H4 (cell line): ENCODE measurements at places on chromosomes 5 and 9.

DNA sequence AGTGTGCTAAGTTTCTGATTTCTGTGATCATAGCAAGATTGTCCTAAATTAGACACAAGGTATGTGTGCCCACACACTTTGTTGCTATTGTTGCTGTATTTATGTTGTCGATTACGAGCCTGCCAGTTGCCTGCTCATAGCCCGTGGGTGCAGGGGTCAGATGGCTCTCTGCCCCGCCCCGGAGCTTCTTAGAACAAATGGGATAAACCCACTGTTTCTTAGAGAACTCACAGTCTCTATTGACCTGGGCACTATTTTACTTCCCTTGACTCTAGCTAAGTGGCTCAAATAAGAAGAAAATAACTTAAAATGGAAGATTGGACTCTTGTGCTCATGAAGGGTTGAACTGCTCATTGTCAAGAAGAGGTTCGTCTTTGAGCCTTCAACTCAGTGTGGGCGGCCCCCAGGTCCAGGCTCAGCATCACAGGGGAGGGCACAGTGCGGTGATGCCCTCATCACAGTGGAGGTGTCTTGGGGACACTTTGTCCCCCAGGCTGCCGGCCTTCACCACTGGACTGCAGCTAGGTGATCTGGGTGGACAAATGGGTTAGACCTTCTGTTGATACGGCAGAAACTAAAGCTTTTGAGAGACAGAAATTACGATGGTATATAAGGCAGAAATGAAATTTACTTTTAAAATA, 155.5 kb downstream of the TENT4A start:
- no peak for DNase-seq

GRCh38 chr9:133822430-133823065, 84.4 kb upstream of the SARDH start:
- no peak for DNase-seq

- DNase-seq: no peak
Measured at GRCh38 chr9:90830977-90831376, 29.4 kb downstream of the SYK start.

DNA sequence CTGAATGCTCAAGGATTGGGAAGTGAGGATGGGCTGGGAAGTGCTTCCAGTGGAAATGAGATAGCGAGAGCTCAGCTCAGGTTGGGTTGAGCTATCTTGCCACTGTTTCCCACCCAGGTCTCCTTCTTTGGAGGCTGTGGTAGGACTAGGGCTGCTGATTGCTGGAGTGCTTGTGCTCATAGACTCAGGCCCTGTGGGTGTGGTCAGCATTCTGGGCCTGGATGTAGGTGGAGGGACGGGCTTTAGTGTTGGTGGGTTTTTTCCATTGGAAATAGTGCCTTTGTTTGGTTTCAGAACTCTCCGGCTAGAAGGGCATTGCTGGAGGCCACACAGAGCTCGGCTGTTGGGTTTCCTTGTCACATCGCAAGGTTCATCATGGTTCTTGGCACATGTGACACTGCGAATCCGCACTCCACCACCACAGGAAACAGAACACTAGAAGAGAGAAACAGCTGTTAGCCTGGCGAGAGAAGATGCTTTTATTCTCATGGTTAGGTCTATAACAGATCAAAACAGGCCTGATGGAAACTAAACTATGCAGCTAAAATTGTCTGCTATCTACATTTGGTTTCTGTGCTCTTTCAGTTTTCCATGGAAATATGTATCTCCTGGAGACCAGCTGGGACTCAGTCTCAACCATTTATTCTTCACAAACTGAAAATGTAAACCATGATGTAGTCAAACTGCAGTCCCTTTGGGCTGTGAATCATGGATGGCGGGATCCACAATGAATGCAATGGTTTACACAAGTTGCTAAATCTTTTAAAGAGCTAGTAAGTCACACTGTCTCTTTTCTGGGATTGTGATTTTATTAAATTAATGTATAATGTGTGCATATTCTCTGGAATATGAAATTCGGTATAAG, 136.2 kb downstream of the TARS1 start:
- no peak for DNase-seq

GRCh38 chr9:136981588-136982231, 1.1 kb upstream of the LCNL1 start:
- DNase-seq: no peak

DNA sequence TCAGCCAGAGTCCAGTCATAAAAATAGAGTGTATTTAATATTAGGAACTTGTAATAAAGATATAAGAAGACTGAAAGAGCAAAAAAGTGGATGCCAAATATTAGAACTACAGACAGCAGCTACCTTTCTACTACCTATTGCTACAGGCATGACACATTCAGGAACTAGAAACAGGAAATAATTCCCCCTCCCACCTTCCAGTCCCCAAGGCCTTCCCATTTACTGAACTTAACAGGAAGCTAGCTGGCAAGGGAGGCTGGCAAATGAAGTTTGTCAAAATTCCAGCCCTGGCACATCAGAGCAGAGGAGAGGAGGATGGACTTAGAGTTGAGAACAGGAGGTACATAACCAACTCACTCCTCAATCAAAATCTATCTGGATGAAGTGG, 50.2 kb upstream of the RIC1 start:
- no peak for DNase-seq

DNA sequence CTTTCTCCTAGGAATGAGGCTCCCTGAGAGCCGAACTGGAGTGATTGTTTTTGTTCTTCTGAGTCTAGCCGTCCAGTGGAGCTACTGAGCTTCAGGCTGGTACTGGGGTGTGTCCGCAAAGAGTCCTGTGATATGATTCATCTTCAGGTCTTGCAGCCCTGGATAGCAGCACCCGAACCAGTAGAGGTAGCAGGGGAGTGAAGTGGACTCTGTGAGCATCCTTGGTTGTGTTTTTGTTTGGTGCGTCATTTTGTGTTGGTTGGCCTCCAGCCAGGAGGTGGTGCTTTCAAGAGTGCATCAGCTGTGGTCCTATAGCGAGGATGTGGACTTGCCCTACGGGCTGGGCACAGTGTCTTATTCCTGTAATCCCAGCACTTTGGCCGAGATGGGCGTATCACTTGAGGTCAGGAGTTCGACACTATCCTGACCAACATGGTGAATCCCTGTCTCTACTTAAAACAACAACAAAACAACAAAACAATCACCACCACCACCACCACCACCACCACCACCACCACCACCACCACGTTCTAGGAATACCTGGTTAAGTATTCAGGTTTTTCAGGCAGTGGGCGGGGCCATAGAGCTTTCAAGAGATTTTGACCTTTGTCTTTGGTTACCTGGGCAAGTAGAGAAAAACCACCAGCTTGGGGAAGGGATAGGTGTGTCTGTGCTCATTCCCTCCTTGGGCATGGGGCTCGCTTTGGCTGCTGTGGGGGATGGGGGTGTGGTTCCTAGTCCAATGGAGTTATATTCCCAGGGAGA, 154.0 kb downstream of the WDR70 start:
- DNase-seq: no peak

- peak; percentile 16 for DNase-seq
Measured at GRCh38 chr9:3708751-3709150, 182.9 kb upstream of the RFX3 start.

- no peak for DNase-seq
Measured at GRCh38 chr5:141941779-141942178, 16.2 kb downstream of the PCDH12 start.

- no peak for DNase-seq
Measured at GRCh38 chr9:111187376-111187775, 142.6 kb downstream of the OR2K2 start.

GRCh38 chr9:113954591-113954990, 78.5 kb downstream of the ZNF618 start:
- no peak for DNase-seq

- DNase-seq: no peak
Measured at GRCh38 chr9:2639786-2640185, 18.2 kb downstream of the VLDLR start.

DNA sequence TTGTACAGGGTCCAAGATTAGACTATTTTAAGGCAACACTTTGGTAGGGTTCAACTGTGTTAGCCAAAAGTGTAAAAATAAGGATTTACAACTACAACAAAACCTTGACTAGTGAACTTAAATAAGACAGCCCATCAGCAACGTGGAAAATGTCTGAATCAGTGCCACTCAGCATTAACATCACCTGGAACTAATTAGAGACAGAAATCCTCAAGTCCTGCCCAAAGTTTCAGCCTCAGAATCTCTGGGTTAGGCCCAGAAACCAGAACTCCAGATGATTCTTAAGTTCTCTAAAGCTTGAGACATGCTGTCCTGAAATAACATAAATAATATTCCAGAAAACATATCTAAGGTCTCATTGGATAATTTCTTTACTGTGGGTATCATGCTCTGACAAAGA, 118.6 kb downstream of the SEMA6A start:
- DNase-seq: no peak

GRCh38 chr9:111662576-111663300, 1.3 kb downstream of the GNG10 start:
- DNase-seq: no peak

DNA sequence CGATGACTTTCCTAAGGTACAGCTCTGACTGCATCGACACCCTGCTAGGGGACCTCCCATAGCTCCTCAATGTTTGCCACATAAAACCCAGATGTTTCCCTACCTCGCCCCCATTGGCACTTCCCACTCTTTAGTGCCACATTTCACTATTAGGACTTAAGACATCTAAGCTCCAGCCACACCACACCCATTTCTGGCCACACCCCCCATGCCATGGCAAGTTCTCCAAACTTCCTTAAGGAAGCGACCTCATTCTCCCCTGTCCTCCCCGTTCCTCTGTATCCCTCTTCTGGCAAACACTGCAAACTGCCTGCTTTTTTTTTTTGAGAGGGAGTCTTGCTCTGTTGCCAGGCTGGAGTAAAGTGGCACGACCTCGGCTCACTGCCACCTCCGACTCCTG, 62.9 kb downstream of the USP20 start:
- DNase-seq: peak; percentile 47

- DNase-seq: no peak
Measured at GRCh38 chr5:134444941-134445471, 33.3 kb upstream of the CDKN2AIPNL start.

DNA sequence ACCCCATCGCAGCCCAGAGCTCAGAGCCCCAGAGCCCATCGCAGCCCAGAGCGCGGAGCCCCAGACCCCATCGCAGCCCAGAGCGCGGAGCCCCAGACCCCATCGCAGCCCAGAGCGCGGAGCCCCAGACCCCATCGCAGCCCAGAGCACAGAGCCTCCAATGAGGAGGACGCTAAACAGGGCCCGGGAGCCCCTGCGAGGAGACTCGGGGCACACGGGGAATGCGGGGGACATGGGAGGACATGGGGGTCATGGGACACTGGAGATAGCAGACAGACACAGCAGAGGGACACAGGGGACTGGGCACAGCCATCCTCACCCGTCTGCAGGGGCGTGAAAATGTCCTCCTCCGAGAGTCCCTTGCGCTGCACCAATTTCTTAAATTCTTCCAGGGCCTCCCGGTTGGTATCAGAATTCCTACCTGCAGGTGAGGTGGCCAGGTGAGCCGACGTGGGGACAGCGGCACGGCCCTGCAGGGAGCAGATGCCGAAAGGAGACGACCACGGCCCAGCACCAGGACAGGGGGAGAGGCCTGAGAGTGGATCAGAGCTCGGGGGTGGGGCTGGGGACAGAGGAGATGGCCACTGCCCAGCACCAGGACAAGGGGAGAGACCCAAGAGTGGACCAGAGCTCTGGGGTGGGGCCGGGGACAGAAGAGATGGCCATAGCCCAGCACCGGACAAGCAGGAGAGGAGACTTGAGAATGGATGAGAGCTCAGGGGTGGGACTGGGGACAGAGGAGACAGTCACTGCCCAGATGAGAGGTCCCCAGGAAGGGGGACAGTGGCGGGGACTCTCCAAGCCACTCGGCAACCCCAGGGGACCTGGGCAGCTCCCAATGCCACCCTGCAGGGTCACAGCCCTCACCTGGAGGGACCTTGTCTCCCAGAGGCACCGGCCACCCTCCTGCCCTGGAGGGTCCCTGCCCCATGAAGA, 2.8 kb downstream of the OBP2B start:
- DNase-seq: no peak

- DNase-seq: no peak
Measured at GRCh38 chr5:111764019-111764418, 7.0 kb upstream of the NREP start.

- DNase-seq: peak; percentile 69
Measured at GRCh38 chr5:151651997-151652645, 34.6 kb downstream of the SPARC start.

DNA sequence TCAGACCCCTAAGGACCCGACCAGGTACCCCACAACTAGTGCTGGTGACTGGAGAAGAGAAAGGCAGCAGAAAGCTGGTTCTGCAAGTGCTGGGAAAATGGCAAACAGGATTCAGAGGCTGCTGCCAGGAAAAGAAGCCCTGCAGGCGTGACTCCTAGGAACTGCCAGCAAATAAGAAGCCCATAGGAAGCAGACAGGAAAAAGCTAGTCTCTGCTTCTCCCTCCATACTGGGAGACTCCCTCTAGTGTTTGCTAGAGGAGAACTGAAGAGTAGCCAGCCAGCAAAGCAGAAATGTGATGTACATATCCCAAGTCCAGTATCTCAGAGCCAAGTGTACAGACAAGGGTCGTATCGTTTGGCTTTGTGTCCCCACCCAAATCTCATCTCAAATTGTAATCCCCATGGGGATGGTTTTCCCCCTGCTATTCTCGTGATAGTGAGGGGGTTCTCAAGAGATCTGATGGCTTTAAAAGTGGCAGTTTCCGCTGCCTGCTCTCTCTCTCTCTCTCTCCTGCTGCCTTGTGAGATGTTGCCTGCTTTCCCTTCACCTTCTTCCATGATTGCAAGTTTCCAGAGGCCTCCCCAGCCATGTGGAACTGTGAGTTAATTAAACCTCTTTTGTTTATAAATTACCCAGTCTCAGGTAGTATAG, 38.1 kb upstream of the TUSC1 start:
- DNase-seq: peak; percentile 74

DNA sequence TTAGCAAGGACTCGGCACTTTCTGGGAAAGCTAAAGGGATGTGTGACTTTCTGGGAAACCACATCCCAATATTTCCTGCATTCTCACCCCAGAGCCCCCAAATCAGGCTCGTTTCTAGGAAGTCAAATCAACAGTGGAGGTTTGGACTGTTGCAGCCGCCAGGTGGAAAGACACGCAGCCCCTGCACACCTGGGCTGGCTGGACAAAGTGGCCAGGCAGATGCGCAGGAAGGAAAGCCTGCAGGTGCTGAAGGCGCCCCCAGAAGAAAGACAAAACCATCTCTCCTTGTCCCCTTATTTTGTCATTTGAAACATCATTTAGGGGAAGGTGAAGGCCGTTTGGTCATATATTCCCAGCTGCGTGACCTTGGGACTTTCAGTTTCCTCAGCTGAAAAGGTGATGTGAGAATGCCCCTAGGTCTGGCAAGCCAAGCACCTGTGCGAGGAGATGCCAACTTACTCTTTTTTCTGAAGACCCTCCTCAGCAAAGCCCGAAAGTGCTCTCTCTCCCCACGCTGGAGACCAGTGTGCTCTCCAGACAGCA, 97.9 kb upstream of the CPEB4 start:
- no peak for DNase-seq

DNA sequence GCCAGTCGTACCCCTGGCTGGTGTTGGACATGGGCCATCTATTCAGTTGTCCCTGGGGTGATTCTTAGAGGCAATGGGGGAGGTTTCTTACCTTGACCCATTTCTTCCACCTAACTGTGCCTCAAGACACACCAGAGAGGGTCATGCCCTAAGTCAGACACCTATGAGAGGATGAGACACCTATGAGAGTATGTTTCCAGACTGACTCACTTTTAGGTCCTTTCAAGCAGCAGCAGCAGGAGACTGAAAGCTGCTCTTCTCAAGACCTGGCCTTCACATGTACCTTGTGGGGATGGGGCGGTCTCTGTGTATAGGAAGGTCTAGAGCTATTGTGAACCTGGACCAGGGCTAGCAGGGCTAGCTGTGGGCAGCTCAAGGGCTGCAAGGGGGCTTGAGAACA, 130.1 kb downstream of the TENT4A start:
- DNase-seq: no peak

GRCh38 chr9:110443866-110444220, 106.2 kb upstream of the TXNDC8 start:
- DNase-seq: no peak
